ENCODE measurements at places on chromosomes 2 and 18.
A peak's percentile ranks its signal among the peaks of the same experiment; 100 is the strongest.

DNA sequence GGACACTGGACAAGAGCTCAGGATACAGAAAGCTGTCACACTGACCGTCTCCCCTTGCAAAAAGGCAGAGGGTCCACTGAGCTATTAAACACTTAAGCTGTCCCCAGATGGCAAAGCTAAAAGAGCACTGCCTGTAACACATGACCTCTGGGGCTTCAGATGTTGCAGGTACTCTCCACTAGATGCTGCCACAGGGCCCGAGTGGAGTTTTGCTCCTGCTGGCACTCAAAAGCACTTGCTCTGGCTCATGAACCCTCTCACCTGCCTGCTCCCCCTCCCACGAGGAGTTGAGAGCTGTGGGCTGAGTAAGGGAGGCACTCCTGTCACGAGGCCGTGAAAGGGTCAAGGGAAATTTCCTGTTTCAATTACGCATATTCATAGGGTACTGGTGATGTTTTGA is 227.9 kb downstream of the PRKCE start:
- DNase-seq: no peak

DNA sequence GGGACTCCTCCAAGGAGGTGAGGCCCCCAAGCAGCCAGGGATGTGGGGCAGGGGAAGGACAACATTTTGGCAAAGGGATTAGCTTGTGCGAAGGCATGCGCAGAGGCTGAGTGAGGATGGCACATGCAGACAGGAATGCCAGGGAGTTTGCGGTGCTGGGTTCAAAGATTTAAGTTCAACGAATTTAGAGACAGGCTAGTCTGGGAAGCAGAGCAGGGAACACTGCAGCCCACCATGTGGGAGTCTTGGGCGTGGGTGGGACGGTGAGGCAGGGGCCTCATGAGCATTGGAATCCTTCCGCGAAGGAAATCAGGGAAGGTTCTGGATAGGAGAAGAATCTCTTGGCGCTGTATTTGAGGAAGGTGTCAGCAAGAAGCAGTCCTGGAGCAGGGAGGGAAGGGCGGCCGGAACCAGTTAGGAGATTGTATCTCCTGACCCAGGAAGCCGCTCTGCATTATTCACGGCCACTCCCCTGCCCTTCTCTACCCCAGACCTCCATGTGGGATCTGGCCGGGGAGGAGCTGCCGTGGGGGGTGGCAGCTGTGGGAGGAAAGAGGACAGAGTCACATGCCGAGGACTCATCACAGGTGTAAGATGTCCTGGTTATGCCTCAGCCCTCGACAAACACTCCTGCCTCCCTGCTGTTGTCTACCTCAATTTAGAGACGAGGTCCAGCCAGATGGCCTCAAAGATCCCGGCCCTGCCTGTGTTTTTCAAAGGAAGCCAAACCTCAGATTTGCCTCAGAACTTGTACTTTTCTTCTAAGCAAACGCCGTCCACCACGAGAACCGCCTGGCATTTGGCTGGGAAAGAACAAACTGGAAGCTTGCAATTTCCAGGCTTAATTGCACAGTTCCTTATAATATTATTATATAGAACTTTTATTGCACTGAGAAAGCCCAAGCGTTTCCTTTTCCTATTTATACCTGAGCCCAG is 123.7 kb upstream of the SMAD2 start:
- DNase-seq: no peak

- DNase-seq: no peak
Observed at GRCh38 chr2:203751685-203752271, 45.3 kb downstream of the CD28 start.

DNA sequence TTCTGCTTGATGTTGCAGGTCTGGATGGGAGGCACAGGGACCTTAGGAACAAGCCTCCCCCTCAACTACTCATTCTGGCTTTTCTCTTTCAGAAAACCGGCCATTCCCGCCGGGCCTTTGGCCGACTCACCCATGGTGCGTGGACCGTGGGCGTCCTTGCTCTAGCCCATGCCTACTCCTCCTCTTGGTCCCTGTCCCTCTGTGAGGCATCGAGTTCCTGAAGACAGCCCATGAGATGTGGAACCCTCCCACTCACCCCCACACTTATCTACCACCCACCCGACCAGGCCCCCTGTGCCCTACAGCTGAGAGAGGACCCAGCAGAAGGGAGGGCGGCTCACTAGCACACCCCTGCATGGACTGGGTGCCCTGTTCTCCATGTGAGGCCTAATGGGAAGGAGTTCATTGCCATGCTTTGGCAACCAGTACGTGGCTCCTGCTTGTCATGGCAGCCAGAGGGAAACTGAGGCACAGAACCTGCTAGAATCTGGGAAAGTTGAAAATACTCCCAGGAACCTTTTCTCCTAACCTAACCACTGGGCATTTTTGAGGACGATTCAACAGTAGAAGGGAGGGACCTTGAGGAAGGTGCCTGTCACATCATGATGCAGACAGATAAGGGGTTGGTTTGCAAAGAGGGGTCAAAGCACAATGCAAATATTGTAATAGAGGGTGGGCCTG is 8.5 kb downstream of the SPEG start:
- no peak for DNase-seq

DNA sequence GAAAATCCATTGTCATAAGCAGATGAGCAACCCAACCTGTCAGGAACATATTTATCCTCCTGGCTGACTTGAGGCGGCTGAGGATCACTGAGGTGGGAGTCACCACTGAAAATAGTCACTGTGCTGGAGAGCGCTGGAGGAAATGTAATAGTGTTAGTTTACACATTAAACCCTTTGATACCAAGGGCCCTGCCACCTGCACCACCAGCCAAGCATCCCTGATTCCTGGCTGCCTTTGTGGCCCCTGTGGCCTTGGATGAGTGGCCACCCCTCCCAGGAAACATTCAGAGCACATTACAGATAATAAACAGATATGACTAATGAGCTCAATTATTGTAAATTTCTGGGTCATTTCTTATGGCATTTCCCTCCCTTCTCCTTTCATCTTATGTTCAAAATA is 105.9 kb downstream of the LYPD1 start:
- no peak for DNase-seq

- DNase-seq: no peak
Observed at GRCh38 chr2:216571178-216571908, 61.9 kb upstream of the IGFBP2 start.

GRCh38 chr2:136168720-136169119 is 50.8 kb upstream of the CXCR4 start:
- DNase-seq: no peak

DNA sequence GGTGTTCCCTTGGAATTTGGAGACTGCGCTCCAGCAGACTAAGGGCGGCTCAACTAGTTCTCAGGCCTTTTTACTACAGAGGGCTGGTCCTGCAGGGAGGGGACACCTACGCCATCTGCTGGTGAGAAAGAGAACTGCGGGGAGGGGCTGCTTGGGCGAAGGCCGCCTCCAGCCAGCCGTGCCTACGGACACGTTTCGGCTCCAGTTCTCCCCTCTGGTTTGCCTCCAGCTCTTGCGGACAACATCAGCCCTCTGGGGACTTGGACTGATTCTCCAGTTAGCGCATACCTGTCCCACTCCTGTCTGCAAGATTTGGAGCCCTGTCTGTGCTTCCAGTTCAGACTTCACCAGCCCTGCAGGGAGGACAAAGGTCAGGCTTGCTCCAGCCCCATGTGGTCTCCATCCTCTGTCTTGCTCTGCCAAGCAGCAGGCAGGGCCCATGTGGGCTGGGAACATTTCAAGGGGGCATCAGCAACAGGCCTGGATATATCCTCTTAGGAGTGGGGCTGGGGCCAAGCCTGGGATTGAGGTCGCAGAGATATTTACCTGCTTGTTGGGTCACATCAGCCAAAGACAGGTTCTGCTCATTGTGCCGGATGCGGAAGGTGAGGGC is 10.3 kb downstream of the PTPRN start:
- DNase-seq: peak; percentile 87

DNA sequence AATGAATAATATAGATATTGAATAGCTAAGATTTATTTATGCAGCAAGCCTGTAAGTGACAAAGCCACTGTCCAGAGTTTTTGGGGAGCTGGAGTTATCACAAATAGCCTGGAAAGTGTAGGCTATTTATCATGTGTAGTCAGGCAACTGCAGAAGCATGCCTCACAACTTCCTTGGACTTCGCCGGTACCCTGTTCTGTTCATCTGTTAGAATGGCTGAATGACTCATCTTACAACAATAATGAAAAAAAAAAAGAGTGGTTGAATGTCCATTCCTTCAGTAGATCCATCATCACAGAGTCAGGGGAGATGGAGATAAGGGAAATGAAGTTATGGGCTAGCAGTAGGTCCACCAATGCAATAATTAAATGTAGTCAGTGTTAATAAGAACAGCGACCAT is 24.0 kb upstream of the ATP5MC3 start:
- DNase-seq: no peak

DNA sequence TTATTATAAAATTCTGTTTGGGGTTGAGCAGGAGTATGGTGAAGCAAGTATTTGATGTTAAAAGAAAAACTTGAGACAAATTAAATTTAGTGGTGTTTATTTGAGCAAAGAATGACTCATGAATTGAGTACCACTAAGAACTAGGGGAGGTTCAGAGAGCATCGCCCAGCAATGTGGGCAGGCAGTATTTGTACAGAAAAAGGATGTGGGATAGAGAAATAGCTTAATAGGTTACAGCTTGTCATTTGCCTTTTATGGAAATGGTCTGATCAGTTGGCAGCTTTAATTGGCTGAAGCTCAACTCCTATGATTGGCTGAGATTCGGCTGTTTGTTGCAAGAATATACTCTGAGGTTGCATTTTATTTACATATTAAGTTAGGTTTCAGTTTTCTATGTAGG is 68.2 kb downstream of the LRATD1 start:
- DNase-seq: no peak

GRCh38 chr2:230944123-230944653 is 19.1 kb upstream of the GPR55 start:
- DNase-seq: no peak

- DNase-seq: no peak
Observed at GRCh38 chr2:110741491-110741980, 9.2 kb downstream of the ACOXL start.

DNA sequence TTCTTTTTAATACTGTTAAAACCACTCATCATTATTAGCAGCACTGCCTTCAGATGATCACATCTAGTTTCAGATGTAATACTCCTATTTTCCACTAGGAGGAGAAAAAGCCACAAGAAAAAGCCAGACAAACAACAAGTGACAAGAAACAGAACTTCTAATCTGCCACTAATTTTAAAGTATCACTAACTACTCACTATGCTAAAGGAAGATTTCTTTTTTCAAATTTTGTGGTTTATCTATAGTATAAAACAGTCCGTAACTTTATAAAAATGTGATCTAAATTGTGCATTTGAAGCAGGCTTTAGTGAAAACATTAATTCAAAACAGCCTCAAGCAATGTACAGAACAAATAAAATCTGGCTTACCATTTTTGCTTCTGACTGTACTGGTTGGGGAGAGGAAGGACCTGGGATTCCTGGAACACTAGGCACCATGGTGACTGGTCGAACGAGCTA is 56.8 kb downstream of the ATF2 start:
- no peak for DNase-seq

DNA sequence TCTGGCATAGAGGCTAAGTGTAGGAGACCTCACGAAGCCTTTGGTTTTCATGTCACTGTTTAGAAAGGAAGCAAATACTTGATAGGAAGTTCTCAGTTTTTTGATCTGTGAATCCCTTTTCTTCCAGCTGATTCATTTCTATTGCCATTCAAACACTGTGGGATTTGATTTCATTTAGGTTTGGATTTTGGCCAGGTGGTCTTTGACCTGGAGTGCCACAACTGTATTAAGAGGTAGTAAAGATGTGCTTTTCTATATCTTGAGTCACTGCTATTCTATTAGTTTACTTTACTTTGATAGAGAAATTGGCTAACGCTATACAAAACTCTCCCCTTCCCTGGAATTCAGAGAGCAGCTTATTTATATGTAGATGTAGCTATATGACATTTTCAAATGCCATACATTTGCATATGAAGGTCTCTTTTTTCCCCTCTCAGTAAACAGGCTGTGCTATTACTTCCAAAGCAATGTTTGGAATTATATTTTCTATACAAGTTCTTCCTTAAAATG is 132.4 kb upstream of the CAVIN2 start:
- DNase-seq: no peak

GRCh38 chr2:19911808-19912509 is 10.2 kb upstream of the TTC32 start:
- DNase-seq: no peak

DNA sequence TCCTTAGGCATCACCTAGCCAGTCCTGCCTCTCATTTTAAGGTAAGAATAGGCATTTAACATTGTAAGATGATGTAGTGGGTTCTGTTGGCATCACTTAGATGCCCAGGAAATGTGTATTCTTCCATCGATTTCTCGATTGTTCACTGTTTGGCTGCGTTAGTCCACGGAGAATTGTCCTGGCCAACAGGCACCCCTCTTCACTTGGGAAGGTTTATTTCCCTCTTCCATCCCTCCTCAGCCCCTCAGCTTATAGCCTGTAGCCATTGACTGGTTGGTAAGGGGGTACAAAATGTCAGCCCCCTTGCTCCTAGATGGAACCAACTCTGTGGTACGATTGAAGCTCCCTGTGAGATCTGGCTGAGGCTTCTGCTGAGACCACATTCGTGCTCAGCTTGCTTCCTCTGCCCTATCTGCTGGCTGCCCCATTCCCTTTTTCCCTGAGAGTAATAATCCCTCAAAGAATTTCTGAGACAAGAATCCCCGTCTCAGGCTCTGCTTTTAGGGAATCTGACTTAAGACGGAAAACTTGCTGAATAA is 43.4 kb downstream of the PLEKHA3 start:
- DNase-seq: no peak

DNA sequence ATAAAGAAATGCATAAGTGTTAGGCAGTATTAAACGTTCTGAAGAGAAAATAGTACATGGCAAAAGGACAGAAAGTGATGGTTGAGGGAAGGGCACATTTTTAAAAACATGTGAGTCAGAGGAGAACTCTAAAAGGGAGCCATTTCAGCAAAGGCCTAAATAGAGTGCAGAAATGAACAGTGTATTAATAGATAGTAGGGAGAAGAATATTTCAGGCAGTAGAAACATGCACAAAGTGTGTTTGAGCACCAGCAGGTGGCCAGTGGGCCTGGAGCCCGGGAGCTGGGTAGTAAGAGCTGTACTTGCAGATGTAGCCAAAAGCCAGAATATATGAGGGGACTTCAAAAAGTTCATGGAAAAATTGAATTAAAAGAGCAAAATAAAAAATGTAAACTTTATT is 288.1 kb upstream of the FIGN start:
- DNase-seq: no peak

DNA sequence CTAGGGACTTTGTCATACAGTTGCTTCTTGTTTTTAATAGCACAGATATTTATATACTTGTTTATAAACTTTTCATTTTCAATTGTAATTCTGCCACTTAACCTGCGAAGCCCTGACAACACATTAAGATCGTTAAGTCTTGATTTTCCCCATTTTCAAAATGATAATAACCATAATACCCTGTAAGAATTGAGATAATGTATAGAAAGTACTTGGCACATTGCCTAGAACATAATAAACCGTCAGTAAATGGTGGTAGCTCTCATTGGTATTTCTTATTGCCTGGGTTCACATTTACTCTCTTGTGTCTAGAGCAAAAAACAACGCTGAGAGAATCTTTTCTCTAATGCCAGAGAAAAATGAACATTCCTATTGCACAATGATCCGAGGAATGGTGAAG is 18.6 kb downstream of the PTCD3 start:
- DNase-seq: no peak

GRCh38 chr18:45197526-45197970 is 417.7 kb upstream of the SLC14A2 start:
- DNase-seq: no peak
